ENCODE measurements at places on chromosomes 7 and 10. TPM values are rescaled to one million over a fixed set of nuclear protein-coding genes. Genes with fewer than 3 reads are reported as not detected.
A peak's percentile ranks its signal among the peaks of the same experiment; 100 is the strongest.

LRRTM3 gene
- total RNA-seq = 0.25 TPM

RBP3 gene
- not detected for total RNA-seq

TBC1D12 gene
- total RNA-seq = 4.7 TPM

CYP2C9 gene
- not detected for total RNA-seq

- DNase-seq = peak; percentile 60
These were observed 856 bp downstream of the ARHGAP21 start for GRCh38 chr10:24722676-24723385.

- no peak for DNase-seq
These were observed 32.5 kb downstream of the ARHGAP22 start for GRCh38 chr10:48572414-48572813.
